ENCODE measurements at places on chromosomes 5 and 9.

DNA sequence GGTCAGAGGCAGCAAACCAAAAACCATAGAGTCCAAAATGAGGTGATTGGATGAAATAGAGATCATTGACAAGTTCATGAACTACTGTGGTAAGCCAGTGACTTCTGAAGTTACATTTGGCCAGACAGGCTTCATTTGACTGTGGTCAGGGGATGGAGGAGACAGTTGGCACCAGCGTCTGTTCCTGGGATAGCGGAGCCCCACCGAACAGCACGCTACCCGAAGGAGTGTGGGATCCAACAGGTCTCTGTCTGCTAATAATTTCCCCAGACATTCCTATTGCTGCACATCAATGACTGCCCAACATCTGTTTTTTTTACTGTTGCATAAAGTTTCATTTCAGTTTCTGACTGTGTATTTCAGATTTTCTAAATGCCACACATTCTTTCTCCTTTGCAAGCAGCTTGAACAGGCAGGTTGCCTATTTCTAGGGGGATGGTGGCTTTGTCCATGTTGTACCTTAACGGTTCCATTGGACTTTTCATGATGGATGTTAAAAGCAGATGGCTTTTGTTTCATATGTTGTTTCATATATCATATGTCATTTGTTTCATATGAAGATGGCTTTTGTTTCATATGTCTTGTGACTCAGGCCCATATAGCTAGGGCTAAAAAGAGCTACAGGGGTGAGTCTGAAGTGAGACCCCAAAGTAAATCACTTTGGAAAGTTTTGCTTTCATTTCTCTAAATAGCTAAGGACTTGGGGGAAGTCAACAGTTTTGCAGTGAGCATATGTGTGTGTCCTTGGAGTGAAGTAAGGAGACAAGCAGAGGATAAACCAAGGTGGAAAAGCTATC, 180.8 kb downstream of the GOLPH3 start:
- no peak for DNase-seq

GRCh38 chr5:73153513-73153912, 19.5 kb upstream of the TMEM174 start:
- DNase-seq, result no peak

DNA sequence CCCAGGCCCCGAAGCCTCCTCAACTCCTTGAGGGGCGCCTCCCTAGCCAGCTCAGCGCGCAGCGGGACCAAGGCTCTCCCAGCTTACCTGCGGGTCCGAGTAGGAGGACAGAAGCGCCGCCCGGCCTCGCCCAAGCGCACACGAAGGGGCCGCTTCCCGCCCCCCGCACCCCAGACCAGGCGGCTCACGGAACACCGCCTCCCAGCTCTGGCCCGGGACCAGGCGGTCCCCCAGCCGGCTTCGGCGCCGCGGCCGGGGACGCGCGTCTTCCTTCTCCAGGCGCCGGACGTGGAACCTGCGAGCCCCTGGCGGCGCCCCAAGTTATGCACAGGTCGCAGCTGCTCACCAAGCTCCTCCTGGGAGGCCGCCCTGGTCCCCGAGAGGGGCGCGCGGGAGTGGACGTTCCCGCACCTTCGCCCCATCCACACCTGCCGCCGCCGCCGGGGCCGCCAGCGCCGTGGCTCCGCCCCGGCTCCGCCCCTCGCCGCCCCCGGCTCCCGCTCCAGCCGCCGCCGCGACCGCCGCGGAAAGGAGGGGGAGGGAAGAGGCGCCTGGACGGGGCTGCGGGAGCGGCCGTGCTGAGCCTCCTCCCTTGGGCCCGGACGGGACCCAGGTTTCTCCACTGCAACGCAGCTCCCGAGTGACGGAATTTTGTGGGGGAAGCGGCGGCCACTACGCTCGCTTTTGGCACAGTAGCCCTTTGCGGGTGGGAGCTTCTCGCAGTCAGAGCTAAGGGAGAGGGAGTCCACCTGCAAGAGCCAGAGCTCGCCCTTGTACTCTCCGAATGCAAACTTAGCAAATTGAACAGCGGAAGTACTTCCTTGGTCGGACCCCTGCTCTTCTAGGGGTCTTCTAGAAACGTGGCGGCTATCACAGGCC, 77.5 kb upstream of the IFNE start:
- peak; percentile 53 for DNase-seq

GRCh38 chr5:170087168-170087817, 18.4 kb upstream of the FOXI1 start:
- DNase-seq, result no peak

- DNase-seq, result no peak
These were observed 154.4 kb downstream of the DEPDC1B start for GRCh38 chr5:60545551-60545950.

- peak; percentile 67 for DNase-seq
These were observed 67.4 kb upstream of the TBC1D9B start for GRCh38 chr5:179974946-179975712.

DNA sequence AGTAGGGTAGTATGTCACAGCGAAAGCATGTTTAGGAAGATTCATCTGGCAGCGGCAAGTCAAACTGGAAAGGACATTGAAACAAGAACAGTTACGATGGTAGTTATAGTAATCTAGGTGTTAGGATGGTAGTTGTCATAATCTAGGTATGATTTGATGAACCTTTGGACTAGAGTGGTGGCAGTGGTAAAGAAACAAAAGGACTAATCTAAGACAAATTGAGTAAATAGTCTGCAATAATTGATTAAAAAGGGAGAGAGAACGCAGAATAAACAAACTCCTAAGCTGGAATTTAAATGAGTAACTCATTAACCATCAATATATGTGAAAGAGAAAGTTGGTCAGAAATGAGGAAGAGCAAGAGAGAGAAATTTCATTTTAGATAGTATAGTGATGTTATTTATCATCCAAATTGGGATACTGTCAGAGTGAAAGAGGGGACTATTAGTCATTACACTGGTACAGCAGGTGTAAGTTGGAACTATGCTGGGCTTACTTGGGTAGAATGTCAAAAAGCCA, 56.8 kb downstream of the MTREX start:
- DNase-seq, result no peak

DNA sequence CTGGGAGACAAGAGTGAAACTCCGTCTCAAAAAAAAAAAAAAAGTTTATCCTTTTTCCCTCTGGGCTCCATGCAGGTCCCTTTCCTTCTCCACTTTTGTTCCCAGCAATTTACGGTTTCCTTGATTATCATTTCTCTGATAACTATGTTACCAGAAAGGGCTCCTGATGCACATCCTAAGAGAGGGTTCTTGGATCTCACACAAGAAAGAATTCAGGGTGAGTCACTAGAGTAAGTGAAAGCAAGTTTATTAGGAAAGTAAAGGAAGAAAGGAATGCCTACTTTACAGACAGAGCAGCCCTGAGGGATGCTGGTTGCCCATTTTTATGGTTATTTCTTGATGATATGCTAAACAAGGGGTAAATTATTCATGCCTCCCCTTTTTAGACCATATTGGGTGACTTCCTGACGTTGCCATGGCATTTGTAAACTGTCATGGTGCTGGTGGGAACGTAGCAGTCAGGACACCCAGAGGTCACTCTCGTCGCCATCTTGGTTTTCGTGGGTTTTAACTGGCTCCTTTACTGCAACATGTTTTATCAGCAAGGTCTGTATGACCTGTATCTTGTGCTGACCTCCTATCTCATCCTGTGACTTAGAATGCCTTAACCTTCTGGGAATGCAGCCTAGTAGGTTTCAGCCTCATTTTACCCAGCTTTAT, 13.5 kb upstream of the MELK start:
- DNase-seq, result no peak
